Stimulated activated CD4-positive, alpha-beta T cell treated with anti-CD3 and anti-CD28 coated beads, TNF-alpha, amount 100 ng/mL, for 1 hour (primary cell): ENCODE measurements at places on chromosomes 4 and X.

DNA sequence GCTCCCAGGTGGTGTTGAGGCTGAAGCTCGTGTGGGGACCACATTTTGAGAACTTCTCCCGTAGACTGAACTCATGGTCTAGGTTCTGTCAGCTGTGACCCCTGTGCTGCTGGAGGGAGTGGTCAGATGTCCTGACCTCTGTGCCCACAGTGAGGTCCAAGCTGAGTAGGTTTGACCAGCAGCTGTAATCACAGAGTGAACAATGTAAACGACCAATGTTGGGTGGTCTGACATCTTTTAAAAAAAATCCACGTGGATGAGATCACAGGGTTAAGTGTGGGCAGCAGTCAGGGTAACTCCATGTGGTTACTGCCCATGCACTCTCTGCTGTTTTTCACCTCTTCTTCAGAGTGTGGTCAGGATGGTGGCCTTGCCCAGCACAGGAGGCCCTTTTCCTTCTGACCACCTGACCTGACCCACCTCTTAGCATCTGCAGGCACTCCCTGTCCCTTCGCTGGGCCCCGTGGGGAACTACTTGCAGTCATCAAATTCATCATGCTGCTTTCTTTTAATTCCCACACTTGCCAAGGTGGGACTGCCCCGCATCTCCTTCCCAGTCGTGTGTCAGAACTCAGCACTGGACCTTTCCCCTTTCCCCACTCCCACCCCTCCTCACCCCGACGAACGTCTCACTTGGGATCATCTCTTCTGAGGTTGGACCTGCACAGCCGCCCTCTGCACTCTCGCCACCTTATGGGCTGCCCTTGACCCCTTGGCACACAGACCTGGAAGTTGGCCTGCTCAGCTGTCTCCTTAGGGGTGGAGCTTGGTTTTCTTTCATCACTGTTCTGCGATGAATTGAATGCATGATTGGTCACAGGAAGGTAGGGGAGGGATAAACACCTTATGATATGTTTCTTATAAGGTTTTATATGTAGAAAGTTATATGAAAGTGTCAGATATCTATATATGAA is 120.1 kb downstream of the PTTG2 start:
- no peak for DNase-seq

GRCh38 chr4:39472396-39472795 is 13.5 kb downstream of the LIAS start:
- DNase-seq, result no peak

DNA sequence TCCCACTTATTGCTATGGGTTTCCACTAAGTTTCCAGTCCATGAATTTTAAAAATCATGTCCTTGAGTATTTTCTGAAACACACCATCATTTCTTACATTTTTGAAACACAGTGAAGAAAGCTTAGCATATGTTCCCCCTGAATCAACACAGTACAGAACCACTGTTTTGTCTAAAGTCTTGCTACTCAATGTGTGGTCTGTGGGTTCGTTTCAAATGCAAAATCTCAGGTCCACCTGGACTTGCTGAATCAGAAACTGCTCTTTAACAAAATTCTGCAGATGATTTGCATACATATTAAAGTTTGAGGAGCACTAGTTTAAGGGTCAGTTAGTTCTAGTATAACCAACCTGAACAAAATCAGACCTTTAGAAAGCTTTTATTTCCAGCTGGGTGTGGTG is 60.4 kb downstream of the SUPT20HL2 start:
- DNase-seq, result no peak

GRCh38 chr4:153518637-153519389 is 52.7 kb downstream of the TMEM131L start:
- no peak for DNase-seq

DNA sequence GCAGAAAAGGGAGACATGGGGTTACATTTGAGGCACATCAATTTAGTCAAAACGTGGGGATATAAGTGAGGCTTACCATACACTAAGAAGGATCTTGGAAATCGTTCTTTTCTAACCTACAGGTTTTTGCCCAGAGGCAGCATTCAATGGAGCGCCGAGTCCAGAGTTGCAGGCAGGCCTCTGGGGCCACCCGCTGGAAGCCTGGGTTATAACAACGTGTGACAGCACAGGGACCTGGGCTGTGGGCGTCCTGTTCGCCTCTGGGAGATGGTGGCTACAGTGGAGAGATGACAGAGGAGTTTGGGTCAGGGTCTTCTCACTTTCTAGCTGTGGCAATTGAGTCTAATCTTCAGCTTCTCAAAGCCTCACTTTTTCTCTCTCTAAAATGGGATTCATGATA is 53.9 kb downstream of the ENPP6 start:
- DNase-seq, result no peak

DNA sequence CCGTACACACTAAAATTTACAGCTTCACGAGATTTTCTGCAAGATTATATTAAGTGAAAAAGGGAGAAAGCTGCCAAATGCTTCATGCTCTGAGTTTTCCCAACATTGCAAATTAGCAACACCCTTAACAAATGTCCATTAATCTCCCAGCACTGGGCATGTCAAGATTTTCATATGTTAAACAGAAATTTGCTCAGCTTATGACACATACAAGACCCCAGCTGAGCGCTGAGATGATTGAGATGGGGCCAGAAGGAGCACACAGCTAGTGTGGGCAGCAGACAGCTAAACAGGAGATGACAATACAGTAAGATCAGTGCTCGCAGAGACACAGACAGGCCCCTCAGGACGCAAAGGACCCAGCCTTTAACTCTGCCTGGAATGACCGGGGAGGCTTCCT is 208.8 kb downstream of the STK32B start:
- no peak for DNase-seq
